AG09319 (cell line): ENCODE measurements at places on chromosomes 16 and 17.

GRCh38 chr17:60305141-60305540 lies 86.8 kb downstream of the USP32 start:
- DNase-seq: no peak

GRCh38 chr17:63685041-63685440 lies 14.9 kb downstream of the LIMD2 start:
- no peak for DNase-seq

- DNase-seq: no peak
Measured at GRCh38 chr17:14604591-14605266, 303.8 kb downstream of the HS3ST3B1 start.

DNA sequence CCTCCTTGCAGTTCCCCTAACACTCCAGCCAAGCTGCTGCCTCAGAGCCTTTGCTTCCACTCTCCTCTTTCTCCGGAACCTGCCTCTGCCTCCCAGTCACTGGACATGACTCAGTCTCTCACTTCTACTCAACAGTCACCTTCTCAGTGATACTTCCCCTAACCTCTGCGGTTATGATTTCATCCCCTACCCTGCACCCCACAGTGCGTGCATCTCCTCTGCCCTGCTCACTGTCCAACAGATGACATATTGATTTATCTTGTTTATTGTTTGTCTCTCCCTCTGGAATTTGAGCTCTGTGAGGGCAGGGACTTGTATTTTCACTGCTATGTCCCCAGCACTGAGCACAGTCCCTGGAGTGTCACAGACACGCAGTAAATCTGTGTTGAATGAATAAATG lies 100.7 kb downstream of the CYLD start:
- DNase-seq: no peak

DNA sequence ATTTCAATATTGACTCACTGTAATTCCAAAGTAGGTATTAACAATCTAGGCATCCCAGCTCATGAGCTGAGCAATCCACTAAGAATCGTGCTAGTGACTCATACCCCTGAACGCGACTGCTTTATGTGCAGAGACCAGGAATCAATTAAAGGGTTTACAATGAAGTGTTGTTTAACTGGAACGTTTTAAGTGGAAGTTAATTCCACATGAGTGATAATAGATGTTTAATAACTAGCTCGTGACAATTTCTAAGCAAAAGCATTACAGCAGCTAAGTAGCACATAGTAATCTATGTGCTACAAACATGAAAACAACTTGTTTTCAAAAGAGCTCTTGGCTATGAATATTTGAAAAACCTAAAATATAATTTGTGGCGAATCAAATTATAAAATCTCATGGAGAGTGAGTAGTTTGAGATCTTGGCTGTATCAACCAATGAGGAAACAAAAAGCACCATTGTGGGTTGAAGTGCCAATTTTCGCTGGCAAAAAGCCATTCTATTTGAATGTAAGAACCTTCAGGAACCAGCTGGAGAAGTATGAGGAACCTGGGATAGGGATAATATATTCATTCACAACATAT lies 9.4 kb downstream of the GJC1 start:
- DNase-seq: peak; percentile 45

DNA sequence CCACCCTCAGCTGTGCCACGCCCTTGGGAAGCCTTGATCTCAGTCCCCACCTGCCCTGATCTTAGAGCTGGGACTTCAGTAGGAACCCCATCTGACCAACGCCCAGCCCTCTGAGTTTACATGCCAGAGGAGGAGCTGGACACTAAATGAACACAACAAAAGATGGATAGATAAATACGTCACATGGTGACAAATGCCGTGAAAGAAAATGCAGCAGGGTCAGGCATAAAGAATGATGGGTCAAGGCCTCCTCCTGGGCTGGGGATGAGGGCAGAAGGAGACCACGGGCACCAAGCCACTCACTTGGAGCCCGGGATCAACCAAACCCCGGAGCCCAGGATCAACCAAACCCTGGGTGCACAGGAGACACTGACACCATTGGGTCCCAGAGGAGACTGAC lies 354.9 kb downstream of the C16orf95 start:
- no peak for DNase-seq

GRCh38 chr17:73492821-73493814 lies 151.1 kb downstream of the SDK2 start:
- DNase-seq: no peak
